ENCODE measurements at places on chromosomes 5 and 9.
A peak's percentile ranks its signal among the peaks of the same experiment; 100 is the strongest.

DNA sequence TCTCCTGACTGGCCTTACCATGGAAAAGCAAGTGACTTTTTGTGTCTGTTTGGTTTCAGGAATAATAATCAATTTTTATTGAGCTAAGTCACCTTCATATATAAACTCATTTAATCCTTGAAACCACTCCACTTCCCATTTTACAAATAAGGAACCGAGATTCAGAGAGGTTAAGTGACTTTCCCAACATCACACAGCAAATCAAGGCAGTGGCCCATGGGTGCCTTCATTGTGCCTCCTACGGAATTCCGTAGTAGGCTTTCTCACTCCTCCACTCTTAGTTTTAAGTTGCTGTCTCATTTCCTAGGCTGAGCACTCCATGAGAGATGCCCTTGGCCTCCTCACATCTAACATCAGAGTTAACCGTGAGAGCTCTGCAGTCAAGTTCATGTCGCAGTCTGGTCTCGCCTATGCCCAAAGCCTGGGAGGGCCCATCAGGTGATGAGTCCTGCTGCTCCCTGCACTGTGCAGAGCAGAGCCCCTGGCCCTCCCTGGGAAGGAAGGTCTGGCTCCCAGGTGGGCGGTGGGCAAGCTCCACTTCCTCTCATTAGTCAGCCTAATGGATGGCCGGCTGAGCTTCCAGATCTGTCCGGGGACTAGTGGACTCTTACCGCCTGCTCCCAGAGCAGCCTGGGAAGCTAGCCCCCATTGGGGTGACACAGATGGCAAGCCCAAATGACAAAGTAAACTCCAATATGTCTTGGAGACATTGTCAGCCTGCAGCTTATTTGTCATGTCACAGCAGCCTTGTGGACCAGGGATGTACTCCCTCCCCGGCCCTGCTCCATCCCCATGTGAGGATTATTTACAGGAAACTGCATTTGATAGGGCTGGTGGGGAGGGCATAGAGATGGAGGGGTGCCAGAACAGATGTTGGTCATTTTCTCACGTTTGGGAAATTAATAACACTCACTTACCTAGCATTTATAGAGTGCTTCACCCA is 123.4 kb downstream of the MVB12B start:
- peaks cover 20% of the 10 kb centered on the region for H3K36me3 ChIP-seq
- H3K27ac ChIP-seq: no peak overlapping the region
- peaks cover 20% of the 10 kb centered on the region for H3K4me1 ChIP-seq

DNA sequence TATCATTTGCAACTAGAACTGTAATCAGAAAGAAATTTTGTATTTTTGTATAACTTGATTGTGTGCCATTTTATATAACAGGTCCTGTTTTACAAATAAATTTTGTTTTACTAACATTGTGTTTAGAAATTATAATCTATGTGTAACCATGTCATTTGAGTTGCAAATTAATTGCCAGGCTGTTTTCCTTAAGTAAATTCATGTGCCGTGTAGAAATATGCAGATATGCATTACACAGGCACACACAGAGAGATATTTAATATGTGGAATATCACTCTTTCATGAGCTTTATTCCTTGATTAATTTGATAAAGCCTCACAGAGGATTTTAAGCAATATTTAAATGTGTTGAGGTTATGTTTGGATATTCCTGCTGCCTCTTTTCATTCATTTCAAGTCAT is 56.5 kb upstream of the FSD1L start:
- H3K36me3 ChIP-seq: peaks cover 2% of the 10 kb centered on the region
- no peak overlapping the region for H3K27ac ChIP-seq
- no peak for DNase-seq
- H3K4me3 ChIP-seq: no peak overlapping the region
- peaks cover 26% of the 10 kb centered on the region for H3K27me3 ChIP-seq

DNA sequence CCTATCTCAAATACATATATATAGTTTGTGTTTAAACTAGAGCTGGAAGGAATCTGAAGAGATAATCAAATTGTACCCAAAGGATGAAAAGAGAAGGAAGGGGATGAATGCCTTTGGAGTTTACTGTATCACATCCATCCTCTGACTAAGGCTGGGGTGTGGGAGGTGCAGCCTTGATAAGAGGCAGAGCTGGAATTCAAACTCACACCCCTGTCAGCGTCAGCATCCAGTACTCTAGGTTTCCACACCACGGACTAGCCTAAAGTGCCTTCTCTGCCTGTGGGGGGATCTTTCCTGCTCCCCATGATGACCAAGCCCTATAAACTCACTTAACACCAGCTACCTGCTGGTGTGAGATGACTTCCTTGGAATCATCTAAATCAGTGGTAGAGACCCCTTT is 48.1 kb downstream of the EPB41L4B start:
- no peak for DNase-seq
- no peaks in the 10 kb centered on the region for H3K36me3 ChIP-seq
- no peak overlapping the region for H3K4me3 ChIP-seq
- no peaks in the 10 kb centered on the region for H3K4me1 ChIP-seq

GRCh38 chr9:19108038-19108437 is 5.3 kb upstream of the HAUS6 start:
- H3K36me3 ChIP-seq: peaks cover 3% of the 10 kb centered on the region
- peaks cover 6% of the 10 kb centered on the region for H3K4me1 ChIP-seq
- H3K27me3 ChIP-seq: no peaks in the 10 kb centered on the region
- H3K27ac ChIP-seq: no peak overlapping the region

- H3K27ac ChIP-seq: peak overlapping the region; percentile 74
- peaks cover 7% of the 10 kb centered on the region for H3K4me1 ChIP-seq
- H3K4me3 ChIP-seq: peak overlapping the region; percentile 56
Measured at GRCh38 chr9:134456756-134457305, 130.6 kb downstream of the RXRA start.

DNA sequence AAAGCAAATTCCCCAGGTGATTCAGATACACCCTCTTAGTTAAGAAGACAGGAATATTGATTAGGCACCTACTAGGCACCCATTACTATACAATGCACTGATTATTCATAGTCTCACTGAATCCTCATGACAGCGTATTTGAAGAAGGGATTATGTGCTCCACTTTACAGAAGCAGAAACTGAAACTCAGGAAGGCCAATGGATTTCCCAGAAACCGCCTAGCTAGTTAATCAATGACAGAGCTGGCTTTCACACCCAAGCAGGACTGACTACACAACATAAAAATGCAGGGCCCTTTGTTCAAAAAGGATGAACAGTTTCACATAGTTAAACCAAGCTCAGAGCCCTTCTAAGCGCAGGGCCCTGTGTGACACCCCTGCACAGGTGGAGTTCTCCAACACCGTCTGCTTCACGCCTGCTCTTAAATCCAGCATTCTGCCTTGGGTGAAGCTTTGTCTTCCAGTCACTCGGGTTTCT is 117.3 kb downstream of the TTLL11 start:
- no peaks in the 10 kb centered on the region for H3K36me3 ChIP-seq
- H3K27ac ChIP-seq: no peak overlapping the region
- no peaks in the 10 kb centered on the region for H3K27me3 ChIP-seq
- no peak for DNase-seq
- H3K4me3 ChIP-seq: no peak overlapping the region
- no peaks in the 10 kb centered on the region for H3K4me1 ChIP-seq

Measured in activated CD8-positive, alpha-beta memory T cell treated with anti-CD3 and anti-CD28 coated beads, Interleukin-2, amount 10 ng/mL, durations not matched to agents 7 days and 5 days (primary cell).